ENCODE measurements at places on chromosomes 11 and 22. TPM values are rescaled to one million over a fixed set of nuclear protein-coding genes. Genes with fewer than 3 reads are reported as not detected.
A peak's percentile ranks its signal among the peaks of the same experiment; 100 is the strongest.

The MAPK8IP2 gene
- 0.27 TPM for polyA plus RNA-seq

The FREY1 gene
- 0.19 TPM for polyA plus RNA-seq

The P2RY2 gene
- 7.4 TPM for polyA plus RNA-seq

GRCh38 chr22:38497869-38498268 lies 8.2 kb downstream of the DDX17 start:
- no peak for DNase-seq

- DNase-seq = no peak
These were observed 85.6 kb upstream of the GRIA4 start for GRCh38 chr11:105524286-105524685.

DNA sequence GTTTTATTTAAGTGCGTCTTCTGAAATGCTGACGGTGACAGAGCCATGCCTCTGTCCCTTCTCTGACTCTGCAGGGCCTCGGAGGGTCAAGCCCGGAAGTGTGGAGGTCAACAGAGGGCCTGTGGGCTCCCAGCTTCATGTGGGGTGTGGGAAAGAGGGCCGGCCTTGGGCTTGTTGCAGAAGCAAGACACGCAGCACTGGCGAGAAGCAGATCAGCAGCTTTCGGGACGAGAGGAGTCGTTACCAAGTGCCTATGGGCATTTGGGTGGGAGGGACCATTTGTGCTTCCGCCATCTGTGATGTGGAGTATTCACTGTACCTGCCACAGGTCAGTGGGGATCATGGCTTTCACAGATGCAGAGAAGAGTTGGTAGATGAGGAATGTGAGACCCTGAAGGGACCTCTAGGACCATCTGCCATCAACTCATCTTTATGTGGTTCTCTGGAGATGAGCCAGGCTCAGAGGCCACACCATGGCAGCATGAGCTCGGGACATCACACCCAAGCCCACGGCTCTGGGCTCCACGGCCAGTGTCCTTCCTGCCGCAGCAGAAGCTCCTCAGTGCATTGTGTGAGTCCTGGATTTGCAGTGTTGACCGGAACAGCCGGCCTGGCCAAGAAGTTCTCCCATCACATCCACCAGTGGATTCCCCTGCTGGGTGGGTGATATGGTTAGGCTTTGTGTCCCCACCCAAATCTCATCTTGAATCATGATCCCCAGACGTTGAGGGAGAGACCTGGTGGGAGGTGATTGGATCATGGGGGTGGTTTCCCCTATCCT lies 590.7 kb downstream of the TBC1D22A start:
- no peak for DNase-seq

The KDM4E gene
- not detected for polyA plus RNA-seq

GRCh38 chr11:88801484-88802123 lies 264.2 kb downstream of the GRM5 start:
- peak; percentile 1 for DNase-seq

Measured in small intestine (tissue), 16 donors.